ENCODE measurements at places on chromosomes 11 and 22.

DNA sequence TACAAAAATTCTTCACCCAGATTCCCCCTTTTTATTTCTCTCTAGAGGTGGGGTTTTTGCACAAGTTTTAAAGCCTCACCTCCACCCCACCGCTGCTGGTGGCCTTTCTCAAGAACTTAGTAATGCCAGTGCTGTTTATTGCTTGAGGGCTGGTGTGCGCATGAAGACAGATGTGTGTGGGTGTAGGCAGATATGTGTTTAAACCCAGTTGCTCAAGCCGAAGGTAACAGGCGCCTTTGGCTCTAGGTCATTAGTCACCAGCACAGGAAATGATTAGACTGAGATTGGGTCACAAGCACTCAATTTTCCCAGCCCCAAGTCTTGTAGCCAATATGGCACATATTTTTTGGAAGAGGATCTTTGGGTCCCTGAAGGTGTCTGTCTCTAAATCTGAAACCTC lies 2.7 kb upstream of the CLMP start:
- no peak for DNase-seq

- DNase-seq = no peak
Observed at GRCh38 chr11:86067009-86067850, 1.7 kb downstream of the PICALM start.

- DNase-seq = no peak
Observed at GRCh38 chr11:24413391-24413790, 83.5 kb upstream of the LUZP2 start.

DNA sequence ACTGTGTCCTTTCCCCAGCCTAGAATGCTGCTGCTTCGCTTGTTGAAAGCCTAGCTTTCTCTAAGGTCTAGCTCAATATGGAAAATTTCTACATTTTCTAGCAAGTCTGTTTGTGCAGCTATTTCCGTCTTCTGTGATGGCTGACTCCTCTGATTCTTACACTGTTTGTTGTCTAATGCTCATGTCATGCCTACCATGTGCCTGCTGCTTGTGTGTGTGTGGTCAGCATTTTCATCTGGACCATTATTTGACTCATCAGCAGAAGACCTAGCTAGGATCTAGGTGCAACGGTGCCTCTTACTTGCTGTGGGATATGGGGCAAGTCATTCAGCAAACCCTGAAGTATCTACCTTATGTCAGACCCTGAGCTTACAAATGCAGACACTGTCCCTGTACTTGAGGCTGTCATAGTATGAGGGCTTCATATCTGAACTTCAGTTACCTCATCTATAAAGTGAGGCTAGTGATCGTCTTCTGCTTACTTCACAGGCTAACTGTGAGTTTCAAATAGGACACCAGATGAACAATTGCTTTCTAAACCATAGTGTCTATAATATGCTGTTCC lies 86.5 kb upstream of the MYO18B start:
- DNase-seq = no peak

GRCh38 chr22:43293655-43294392 lies 49.3 kb downstream of the SCUBE1 start:
- DNase-seq = no peak

DNA sequence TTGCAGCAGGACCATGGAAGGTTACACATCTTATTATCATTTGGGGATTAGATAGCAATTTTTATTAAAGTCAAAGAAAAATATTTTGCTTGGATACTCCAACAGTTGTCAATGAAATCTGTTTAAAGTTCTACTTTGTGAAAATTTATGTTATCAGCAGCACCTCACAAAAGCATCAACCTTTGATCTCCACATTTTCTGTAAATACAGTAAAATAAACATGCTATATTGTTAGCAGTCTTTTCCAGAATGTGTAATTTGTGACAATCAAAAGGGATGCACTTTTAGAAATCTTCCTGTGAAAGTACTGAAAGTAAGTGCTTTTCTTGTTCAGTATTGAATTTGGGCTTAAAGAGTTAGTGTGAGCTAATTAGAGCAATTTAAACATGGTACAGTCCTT lies 4.1 kb downstream of the SLC22A25 start:
- no peak for DNase-seq

GRCh38 chr11:63490551-63491239 lies at the start of gene PLAAT5:
Gene PLAAT5, minus strand, starts transcription at chr11:63491167. Its CDS starts 133 bp downstream, at chr11:63491034.
- no peak for DNase-seq

GRCh38 chr11:116465056-116465455 lies 307.7 kb downstream of the BUD13 start:
- DNase-seq = no peak

DNA sequence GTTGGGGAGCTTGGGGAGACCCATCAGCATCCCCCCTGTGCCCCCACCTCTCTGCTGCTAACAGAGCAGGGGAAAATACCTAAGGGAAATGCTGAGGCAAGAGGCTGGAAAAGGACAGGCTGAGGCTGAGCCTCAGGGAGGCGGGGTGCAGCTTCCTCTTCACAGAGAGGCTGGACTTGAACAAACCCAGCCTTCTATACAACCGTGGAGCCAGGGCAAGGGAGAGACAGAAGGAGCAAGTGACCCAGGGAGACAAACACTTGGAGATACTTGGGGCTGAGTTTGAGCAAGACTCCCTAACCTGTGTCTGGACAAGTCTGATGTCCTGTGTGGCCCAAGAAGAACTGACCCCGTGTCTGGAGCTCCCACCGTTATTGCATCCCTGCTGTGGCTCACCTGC lies at the start of gene SLCO2B1:
SLCO2B1 (plus strand) TSS at position 229 of the 400 bp plus-strand sequence. CDS start 275 bp downstream, outside the sequence.
- no peak for DNase-seq

GRCh38 chr11:20415432-20415831 lies 27.9 kb downstream of the PRMT3 start:
- no peak for DNase-seq

GRCh38 chr11:9626496-9627394 lies 37.1 kb upstream of the SWAP70 start:
- no peak for DNase-seq

GRCh38 chr11:97965849-97966646 lies 1054.7 kb upstream of the CNTN5 start:
- no peak for DNase-seq

GRCh38 chr22:34579519-34579918 lies 486.4 kb upstream of the ISX start:
- DNase-seq = no peak

- no peak for DNase-seq
Observed at GRCh38 chr11:3833449-3833848, 7.3 kb downstream of the RHOG start.

- no peak for DNase-seq
Observed at GRCh38 chr11:75233754-75234172, 6.8 kb upstream of the TPBGL start.

DNA sequence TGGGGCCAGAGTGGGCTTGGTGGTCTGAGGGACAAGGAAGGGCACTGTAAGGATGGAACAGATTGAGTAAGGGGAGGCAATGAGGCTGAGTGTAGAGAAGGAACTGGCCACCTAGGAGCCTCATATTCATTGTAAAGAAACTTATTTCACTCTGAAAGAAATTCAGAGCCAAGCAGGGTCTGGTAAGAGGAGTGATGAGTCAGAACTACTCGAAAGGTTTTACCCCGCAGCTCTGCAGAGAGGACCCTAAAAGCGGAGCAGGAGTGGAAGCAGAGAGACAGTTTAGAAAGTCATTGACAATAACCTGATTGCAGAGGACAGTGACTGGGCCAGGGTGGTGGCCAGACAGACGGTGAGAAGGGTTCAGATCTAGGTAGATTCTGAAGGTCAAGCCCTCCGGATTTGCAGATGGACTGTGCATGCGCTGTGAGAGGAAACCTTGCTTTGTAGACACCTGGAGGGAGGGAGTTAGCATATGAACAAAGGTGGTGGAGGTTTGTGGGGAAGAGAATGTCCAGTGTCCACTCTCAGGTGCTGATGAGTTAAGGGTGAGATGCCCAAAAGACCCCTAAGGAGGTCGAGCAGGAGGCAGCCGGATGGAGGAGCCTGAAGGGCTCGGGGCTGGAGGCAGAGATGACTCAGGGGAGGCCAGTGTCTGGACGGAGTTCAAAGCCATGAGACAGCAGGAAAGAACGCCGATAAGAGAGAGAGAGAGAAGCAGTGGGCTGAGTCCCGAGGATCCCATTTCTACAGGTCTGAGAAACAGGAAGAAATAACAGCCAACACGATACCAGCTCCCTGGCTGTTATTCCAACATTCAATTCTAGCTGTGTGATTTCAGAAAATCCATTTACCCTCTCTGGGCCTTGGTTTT lies 546.0 kb downstream of the BRD1 start:
- DNase-seq = no peak

GRCh38 chr11:58905721-58906547 lies 33.4 kb upstream of the GLYATL1 start:
- no peak for DNase-seq

DNA sequence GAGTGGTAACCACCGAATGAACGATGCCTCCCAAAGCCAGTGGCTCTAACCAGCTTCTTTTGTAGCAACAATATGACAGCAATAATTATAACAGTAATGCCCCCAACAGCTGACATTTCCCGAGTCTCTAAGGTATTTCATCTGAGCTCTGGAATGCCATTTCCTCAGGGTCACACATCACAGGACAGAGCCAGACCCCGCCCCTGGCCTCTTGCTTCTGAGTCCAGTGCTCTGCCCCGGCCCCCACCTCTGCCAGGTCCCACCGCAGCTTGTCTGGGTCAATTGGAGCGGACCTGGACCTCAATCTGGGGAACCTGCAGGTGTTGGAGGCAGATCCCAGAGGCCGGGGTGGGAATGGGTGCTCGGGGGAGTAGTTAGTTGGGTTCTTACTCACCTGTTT lies 63.8 kb downstream of the IGLL1 start:
- no peak for DNase-seq

- DNase-seq = no peak
Observed at GRCh38 chr11:113505541-113506375, 30.6 kb upstream of the DRD2 start.

DNA sequence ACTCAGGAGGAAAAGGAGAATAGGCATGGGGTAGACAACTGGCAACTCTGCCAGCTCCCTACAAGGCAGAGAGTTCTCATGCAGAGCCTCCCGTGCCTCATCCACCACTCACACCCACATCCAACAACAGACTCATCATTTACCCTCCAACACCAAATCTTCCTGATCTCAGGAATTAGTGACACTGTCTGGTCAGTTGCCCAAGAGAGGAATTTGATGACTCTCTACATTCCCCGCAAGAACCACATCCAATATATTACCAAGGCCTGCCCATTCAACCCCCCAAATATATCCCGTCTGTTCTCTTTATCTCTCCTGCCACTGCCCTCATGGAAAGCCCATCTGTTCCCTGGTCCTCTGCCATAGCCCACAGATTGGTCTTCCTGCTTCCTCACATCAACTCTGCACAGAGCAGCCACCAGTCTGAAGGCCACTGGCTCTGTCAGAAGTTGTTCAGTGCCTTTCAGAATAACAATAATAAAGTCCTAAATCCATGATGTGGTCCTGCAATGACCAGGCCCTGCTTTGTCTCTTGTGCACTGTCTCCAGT lies 57.5 kb upstream of the CD82 start:
- DNase-seq = no peak

DNA sequence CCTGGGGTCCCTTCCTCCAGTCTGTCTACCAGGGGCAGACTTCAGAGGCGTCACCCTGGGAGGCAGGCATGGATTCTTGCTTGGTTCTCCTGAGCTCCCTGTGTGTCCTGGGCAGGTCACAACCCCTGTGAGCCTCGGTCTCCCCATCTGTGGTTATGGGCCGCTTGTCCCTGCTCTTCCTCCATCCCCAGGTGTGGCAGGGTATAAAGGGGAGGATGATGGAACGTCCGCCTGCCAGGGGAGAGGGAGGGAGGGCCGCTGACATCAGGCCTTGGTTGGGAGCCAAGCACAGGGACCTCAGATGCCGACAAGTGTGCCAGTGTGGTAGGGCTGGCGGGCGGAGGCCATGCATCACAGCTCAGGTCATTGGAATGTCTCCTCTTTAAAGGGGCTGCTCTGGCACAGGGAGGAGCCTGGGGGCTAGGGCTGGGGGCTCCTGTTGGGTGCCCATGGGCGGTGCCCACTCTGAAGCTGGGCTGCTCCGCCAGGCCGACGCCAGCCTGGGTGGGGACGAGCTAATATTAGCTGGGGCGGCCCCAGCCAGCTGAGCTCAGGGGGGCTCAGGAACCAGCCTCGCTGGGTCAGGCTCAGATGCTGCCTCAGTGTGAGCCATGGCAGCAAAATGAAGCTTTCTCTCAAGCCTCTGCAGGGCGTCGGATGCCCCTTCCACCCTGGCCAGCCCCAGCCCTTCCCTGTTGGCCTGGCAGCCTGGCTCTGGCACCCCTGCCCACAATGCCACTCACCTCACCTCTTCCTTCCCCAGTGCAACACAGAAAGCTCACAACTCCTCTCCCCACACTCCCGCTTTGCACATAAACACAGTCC lies 12.8 kb downstream of the KCNC1 start:
- DNase-seq = no peak

DNA sequence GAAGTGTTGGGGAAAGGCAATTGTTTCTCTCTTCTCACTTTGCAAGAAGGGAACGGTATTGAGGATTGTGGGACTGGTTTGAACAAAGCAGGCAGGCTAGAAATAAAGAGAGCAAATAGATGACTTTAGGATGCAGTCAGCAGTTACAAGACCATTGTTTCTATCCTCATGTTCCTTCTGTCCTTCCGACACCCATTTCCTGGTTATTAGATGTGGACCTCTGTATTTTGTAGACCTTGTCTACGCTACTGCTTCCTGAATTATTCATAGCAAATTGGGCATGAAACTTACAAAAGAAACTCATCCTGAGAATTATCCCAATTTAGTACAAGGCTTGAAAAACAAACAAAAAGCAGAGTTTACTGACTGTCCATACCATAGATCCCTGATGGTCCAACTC lies 656.3 kb downstream of the NTM start:
- DNase-seq = no peak

DNA sequence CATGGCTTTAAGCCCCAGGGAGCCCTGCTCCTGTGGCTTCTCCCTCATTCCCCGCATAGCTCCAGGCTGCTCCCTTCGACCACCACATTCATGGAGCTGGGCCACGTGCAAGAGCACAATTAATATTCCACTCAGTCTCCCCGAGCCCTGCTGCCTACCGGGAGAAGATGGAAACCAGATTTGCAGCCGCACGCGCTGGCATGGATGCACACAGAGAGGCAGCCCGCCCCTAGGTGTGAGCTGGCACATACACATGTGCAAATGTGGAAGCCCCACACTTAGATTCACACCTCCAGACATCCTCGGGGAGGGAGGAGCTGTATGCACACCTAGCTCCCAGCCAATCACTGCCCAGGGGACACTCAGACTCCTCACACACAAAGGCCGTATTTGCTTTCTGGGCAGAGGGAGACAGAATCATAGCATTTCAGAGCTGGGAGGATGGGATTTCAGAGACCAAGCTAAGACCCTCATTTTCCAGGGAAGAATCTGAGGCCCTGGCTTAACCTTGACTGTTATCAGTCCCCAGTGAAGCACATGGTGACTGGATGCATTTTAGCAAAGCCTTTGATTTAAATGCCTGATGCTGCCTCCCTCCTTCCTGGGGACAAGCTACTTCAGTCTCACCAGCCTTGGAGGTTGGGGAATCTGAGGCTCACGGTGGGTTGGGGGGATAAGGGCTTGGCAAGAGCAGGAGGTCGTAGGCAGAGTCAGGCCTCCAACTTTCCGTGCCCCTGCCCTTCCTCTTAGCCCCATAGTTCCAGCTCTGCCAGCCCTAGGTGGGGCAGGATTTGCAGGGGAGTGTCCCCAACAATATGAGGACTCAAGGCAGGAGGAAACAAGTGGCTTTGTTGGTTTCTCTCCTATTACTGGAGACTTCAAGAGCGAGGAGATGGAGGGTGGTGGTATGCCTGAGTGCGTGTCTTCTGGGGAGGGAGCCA lies 5.3 kb upstream of the CREB3L1 start:
- no peak for DNase-seq

- DNase-seq = no peak
Observed at GRCh38 chr22:49576241-49577141, 251.2 kb downstream of the BRD1 start.

GRCh38 chr22:19289475-19290161 lies 1.9 kb downstream of the CLTCL1 start:
- no peak for DNase-seq
